ENCODE measurements at places on chromosomes 12 and 14.

- peak; percentile 43 for DNase-seq
These were observed 10.0 kb downstream of the NYNRIN start for GRCh38 chr14:24408764-24409163.

GRCh38 chr14:100658181-100658886, 68.4 kb upstream of the DLK1 start:
- DNase-seq, result peak; percentile 29

- DNase-seq, result no peak
These were observed 41.4 kb downstream of the PTPRQ start for GRCh38 chr12:80485222-80485987.

GRCh38 chr12:81956468-81956860, 197.3 kb upstream of the PPFIA2 start:
- DNase-seq, result peak; percentile 1

- no peak for DNase-seq
These were observed 54.9 kb downstream of the VWF start for GRCh38 chr12:6069437-6070093.

- DNase-seq, result no peak
These were observed 16.5 kb upstream of the OR10AD1 start for GRCh38 chr12:48219631-48220030.

- no peak for DNase-seq
These were observed 1.2 kb downstream of the COA8 start for GRCh38 chr14:103563844-103564505.

DNA sequence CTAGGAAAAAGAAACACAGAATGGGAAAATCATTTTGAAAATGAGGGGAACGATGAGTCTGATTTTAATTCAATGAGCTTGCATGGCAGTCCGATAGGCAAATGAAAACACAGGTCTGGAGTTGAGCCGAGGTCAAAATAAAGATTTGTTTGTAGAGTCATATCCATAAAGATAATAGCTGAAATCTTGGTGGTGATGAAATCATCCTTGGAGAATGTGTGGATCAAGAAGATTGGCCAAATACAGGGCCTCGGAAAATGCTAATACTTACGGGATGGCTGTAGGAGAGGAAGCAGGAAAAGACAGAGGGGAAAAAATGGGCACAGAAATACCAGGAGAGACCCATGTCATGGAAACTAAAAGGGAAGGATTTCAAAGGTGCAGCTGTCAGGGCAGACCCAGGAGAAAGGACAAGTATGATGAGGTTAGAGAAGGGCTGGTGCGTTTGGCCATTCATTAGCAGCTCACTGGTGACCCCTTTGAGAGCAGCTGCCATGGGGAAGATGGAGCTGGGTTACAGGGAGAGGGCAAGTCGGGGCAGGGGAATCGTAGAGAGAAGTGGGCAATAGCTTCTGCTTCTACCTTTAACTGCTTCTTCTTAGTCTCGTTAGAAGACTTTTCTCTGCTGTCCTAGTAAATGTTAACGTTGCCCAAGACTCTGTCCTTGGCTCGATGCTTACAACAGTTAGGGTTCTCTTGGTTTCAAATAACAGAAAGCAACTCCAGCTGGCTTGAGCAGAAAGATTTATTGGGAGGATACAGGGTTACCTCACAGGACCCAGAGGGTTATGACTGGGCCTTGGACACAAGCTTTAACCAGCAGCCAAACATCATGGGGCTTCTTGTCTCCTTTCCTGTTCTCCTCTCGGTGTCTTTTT, 161.8 kb downstream of the EFCAB11 start:
- DNase-seq, result no peak

- no peak for DNase-seq
These were observed 7.1 kb upstream of the CGRRF1 start for GRCh38 chr14:54502602-54503001.

DNA sequence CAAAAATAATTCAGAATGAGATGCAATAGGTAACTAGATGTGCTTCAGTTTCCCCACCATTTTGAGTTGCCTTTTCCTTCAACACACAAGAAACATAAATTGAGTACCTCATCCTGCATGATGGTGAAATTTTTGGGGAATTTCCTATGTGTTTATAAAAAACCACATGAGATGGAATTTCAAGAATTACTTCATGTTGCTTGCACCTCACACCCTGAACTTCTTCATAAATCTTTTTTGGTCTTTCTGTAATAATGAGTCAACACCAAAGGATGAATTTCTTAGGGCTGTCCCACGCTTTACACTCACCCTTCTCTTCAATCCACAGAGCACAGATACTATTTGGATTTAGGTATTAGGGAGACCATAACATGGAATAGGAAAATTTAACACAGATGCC, 22.6 kb upstream of the LUM start:
- DNase-seq, result no peak

Data from NCI-H2171 (cell line).